ENCODE measurements at places on chromosomes 5 and 9. TPM values are rescaled to one million over a fixed set of nuclear protein-coding genes. Genes with fewer than 3 reads are reported as not detected.

DNA sequence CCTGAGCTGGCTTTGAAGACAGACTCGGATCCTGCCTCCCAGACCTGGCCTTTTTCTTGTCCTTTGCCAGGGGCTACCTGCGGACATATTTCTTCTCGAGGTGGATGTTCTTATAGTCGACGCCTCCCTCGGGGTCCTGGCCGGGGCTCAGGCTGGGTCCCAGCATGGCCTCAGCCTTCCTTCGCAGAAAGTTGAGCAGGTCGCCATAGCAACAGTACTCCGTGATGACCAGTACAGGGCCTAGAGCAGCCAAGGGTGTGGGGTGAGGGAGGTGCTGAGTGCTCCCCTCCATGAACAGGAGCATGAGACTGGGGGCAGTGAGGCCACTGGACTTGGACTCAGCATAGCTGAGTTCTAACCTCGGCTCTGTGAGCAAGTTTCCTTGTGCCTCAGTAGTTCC lies 26.7 kb downstream of the CSF1R start:
- H3K4me1 ChIP-seq, result no peaks in the 10 kb centered on the region
- no peak for DNase-seq
- no peak overlapping the region for H3K4me3 ChIP-seq
- no peaks in the 10 kb centered on the region for H3K36me3 ChIP-seq
- no peaks in the 10 kb centered on the region for H3K27me3 ChIP-seq

DNA sequence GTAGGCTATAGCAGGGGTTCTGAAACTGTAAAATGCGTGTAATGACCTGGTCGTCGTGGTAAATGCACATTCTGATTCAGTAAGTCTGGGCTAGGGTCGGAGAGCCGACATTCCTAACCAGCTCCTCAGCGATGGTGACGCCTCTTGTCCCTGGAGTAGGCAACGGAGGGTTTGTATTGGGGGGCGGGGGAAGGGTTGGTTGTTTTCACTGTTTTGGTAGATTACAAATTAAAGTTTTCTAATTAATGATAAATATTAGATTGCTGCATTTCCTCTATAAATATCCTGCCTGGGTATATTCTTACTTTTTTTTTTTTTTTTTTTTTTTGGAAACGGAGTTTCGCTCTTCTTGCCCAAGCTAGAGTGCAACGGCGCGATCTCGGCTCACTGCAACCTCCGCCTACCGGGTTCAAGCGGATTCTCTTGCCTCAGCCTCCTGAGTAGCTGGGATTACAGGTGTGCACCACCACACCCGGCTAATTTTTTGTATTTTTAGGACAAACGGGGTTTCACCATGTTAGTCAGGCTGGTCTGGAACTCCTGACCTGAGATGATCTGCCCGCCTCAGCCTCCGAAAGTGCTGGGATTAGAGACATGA lies 566 bp upstream of the ALDH7A1 start:
- H3K36me3 ChIP-seq, result no peaks in the 10 kb centered on the region
- peak overlapping the region; percentile 67 for H3K4me3 ChIP-seq
- no peaks in the 10 kb centered on the region for H3K27me3 ChIP-seq
- peaks cover 14% of the 10 kb centered on the region for H3K4me1 ChIP-seq
- H3K27ac ChIP-seq, result peak overlapping the region; percentile 82
- DNase-seq, result no peak

DNA sequence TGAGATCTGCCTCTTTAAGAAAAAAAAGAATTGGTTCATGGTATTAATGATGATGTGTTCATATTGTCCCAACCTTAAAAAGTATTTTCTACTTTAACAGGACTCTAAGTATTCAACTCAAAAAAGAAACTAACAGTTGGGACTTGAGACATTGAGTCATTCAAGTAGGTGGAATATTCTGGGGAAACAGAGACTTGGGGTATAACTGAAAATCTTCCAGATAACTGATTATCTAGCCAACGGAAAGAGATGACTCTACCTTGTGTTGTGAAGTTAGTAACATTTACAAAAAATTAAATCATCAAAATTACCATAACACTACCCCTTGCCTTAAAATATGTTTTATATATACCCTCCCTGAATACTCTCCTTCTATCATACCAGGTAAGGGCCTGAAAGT lies 19.1 kb downstream of the OXCT1 start:
- H3K4me1 ChIP-seq, result no peaks in the 10 kb centered on the region
- no peaks in the 10 kb centered on the region for H3K27me3 ChIP-seq
- no peak overlapping the region for H3K4me3 ChIP-seq
- DNase-seq, result no peak
- no peak overlapping the region for H3K27ac ChIP-seq
- H3K36me3 ChIP-seq, result no peaks in the 10 kb centered on the region

- no peak overlapping the region for H3K4me3 ChIP-seq
- no peak overlapping the region for H3K27ac ChIP-seq
- no peaks in the 10 kb centered on the region for H3K4me1 ChIP-seq
- H3K36me3 ChIP-seq, result no peaks in the 10 kb centered on the region
Observed at GRCh38 chr9:26800322-26800721, 92.3 kb downstream of the CAAP1 start.

- no peaks in the 10 kb centered on the region for H3K27me3 ChIP-seq
- no peak overlapping the region for H3K4me3 ChIP-seq
- H3K36me3 ChIP-seq, result no peaks in the 10 kb centered on the region
- peaks cover 16% of the 10 kb centered on the region for H3K4me1 ChIP-seq
- no peak for DNase-seq
Observed at GRCh38 chr5:95712347-95712958, 18.7 kb upstream of the RHOBTB3 start.

DNA sequence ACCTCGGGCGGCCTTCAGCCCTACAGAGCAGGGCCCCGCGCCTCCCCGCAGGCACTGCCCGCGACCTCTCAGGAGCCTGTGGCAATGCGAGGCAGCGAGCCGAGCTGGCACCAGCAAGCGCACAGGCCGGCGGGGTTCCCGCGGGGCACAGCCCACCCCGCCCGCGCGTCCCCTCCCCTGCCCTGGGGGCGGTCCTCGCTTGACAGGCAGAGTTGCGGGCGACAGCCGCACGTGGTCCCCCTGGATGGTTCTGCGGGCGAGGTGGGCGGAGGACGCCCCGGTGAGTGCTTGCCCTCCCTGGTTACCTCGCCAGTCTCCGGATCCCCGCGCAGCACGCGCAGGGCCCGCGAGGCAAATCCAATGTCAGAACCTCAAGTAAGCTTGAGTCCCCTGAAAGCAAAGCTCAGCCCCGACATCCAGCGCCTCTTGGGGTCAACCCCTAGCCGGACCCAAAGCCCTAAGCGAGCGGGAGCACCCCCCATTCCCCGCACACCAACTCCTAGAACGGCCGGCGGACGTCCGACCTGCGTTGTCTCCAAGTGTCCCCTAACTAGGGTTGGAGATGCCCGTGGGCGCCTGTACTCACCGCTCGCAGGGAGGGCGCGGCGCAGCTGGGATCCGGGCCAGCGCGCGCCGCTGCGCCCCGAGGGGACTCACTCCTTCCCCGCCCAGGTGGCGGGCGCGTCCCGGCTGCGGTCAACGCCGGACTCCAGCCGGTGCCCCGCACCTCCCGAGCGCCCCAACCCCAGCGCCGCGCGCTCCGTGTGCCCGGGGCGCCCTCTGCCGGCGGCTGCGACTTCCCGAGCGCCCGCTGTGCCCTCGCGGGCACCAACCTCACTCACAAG lies at the start of gene DRD1:
Gene DRD1, minus strand, starts transcription at position 123 of the 845 bp plus-strand sequence. CDS start 1,083 bp downstream, outside the sequence.
- H3K27ac ChIP-seq, result no peak within 1 kb of the TSS
- H3K27me3 ChIP-seq, result peaks cover 46% of the 10 kb centered on the region
- H3K4me1 ChIP-seq, result peaks cover 8% of the 10 kb centered on the region
- H3K36me3 ChIP-seq, result no peaks in the 10 kb centered on the region

DNA sequence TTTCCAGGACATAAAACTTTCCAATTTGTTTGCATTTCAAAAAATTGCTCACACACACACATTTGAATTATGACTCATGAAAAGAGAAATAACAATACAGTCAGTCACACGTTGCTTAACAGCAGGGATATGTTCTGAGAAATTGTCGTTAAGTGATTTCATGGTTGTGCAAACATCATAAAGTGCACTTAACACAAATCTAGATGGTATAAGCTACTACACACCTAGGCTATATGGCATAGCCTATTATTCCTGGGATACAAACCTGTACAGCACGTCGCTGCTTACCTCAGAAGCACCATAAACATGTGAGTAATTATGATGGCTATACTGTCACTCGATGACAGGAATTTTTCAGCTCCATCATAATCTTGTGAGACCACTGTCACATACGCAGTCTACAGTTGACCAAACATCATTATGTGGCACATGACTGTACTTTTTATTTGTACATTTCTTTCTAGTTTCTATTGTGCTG lies 378.2 kb downstream of the ACTL7B start:
- H3K4me3 ChIP-seq, result no peak overlapping the region
- peak overlapping the region; percentile 71 for H3K27ac ChIP-seq
- peak; percentile 71 for DNase-seq

DNA sequence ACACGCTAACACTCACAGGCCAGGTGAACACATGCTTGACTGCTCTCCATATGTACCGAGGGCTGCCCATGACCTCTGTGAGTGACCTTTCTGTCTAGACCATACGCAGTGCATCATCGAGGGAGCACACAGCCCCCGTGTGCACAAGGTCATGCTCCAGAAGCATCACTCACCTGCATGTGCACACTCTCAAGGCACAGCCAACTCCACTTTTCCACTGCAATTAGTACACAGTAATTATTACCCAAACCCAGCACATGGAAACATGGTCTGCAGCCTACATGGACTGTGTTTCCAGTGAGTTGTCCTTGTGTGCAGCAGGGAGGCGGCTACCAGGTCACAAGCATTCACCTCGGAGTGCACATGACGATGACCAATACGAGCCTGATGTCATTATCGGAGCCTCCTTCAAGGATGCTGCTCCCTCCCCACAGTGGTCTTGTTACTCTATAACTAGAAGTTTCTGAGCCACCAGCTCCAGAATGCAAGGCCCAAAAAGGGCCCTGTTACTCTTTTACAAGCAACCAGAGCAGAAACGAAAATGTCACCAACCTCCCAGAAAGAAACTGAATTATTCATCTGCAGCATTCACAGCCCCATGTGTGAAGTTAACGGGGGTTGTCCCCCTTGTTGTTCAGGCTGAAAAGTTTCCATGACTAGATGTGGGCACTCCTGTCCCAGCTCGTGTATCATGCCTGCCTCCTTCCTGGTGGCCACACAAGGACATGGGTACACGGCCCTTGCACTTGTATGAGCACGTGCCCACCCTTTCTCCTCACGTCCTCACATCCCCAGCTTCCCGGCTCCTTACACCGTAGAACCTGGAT lies 31.2 kb downstream of the SEMA4D start:
- peak overlapping the region; percentile 37 for H3K27ac ChIP-seq
- H3K4me1 ChIP-seq, result peaks cover 21% of the 10 kb centered on the region
- DNase-seq, result no peak
- no peaks in the 10 kb centered on the region for H3K36me3 ChIP-seq

SH3TC2 gene
- total RNA-seq, result 0.55 TPM

SLC45A2 gene
- 0.95 TPM for total RNA-seq

OTP gene
- not detected for total RNA-seq

- no peaks in the 10 kb centered on the region for H3K36me3 ChIP-seq
- H3K4me1 ChIP-seq, result peaks cover 4% of the 10 kb centered on the region
- no peak overlapping the region for H3K4me3 ChIP-seq
- DNase-seq, result no peak
- no peaks in the 10 kb centered on the region for H3K27me3 ChIP-seq
Observed at GRCh38 chr9:12726795-12727194, 33.6 kb downstream of the TYRP1 start.

RNF208 gene
- not detected for total RNA-seq

GRCh38 chr5:172542651-172543131 lies 88.4 kb upstream of the SH3PXD2B start:
- DNase-seq, result no peak
- no peaks in the 10 kb centered on the region for H3K4me1 ChIP-seq
- H3K27ac ChIP-seq, result no peak overlapping the region
- no peak overlapping the region for H3K4me3 ChIP-seq

DNA sequence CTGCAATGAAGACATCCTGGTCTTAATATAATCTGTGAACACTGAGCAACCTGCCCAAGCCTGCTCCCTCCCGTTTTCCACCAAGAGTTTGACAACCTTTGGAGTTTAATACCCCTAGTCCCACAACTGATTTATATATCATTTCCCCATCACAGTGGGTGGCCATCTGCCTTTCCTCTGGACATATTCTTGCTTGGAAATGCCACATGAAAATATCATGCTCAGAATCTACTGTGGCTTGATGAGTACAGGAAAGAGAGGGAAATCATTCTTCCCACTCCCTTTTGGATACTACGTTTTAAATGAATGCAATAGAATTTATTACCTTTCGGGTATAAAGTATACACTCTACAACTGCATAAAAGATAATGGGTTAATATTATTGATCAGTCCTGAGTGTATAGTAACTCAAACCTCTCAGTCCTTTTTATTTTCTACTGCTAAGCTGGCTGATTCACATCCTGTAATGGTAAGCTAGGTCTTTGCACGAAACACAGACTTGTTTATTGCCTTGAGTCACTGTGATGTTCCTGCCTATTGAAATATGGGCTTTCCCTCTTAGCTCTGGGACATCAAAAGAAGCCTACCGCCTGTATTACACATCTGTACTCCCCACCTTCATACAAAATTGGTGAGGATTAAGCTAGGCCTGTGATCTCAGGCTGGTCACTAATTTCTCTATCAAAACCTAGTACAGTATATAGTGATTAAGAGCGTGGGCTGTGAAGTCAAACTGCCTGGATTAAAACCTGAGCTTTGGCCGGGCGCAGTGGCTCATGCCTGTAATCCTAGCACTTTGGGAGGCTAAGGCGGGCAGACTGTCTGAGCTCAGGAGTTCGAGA lies 67.6 kb upstream of the NR5A1 start:
- no peak overlapping the region for H3K4me3 ChIP-seq
- no peak for DNase-seq
- H3K4me1 ChIP-seq, result no peaks in the 10 kb centered on the region
- H3K36me3 ChIP-seq, result no peaks in the 10 kb centered on the region
- H3K27me3 ChIP-seq, result no peaks in the 10 kb centered on the region
- H3K27ac ChIP-seq, result no peak overlapping the region

CMYA5 gene
- 3.0 TPM for total RNA-seq

DNA sequence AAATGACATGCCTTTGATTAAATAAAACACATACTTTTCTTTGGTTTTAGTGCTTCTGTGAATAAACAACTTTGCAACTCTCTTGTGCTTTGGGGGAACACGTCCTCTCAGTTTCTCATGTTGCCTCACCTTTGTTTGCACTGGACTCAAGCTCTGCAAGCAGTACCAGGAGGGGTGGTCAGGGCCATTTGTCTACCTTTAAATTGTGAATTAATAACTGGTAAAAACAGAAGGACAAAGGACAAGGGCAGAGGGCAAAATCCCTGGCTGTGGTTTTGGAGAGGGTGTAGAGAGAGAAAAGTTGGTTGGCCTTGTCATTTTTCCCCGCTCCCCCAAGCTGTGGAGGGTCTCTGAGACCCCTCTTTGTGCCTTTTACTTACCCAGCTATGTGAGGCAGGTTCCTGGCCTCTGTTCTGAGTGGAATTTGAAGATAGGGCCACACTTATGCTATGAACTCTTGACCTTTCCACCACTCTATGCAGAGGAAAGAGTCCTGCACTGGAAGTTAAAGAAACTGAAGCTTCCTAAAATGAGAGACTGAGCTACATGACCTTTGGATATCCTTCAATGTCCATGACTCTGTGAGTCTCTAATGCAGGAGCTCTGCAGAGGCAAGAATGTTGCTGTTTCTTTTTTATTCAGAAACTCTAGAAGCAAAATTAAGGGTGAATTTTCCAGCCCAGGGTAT lies 55.1 kb upstream of the MOCS2 start:
- DNase-seq, result no peak
- H3K27me3 ChIP-seq, result no peaks in the 10 kb centered on the region
- no peak overlapping the region for H3K4me3 ChIP-seq
- H3K27ac ChIP-seq, result no peak overlapping the region

BICD2 gene
- 19.8 TPM for total RNA-seq
